Left ventricle myocardium superior (tissue), 1 donor: ENCODE measurements at places on chromosomes 12 and 14. TPM values are rescaled to one million over a fixed set of nuclear protein-coding genes. Genes with fewer than 3 reads are reported as not detected.

- no peak for DNase-seq
Observed at GRCh38 chr14:76086636-76087035, 65.1 kb upstream of the GPATCH2L start.

The TAS2R42 gene
- not detected for total RNA-seq

DNA sequence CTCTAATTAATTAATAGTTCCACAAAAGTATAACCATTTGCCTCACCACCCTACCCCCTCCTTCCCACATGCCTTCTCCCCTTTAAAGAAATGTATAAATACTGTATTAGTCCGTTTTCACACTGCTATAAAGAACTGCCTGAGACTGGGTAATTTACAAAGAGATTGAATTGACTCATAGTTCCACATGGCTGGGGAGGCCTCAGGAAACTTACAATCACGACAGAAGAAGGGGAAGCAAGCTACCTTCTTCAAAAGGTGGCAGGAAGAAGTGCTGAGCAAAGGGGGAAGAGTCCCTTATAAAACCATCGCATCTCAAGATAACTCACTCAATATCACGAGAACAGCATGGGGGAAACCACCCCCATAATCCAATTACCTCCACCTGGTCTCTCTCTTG, 8.2 kb upstream of the RESF1 start:
- no peak for DNase-seq

GRCh38 chr12:5262450-5262849, 169.5 kb upstream of the NTF3 start:
- no peak for DNase-seq

DNA sequence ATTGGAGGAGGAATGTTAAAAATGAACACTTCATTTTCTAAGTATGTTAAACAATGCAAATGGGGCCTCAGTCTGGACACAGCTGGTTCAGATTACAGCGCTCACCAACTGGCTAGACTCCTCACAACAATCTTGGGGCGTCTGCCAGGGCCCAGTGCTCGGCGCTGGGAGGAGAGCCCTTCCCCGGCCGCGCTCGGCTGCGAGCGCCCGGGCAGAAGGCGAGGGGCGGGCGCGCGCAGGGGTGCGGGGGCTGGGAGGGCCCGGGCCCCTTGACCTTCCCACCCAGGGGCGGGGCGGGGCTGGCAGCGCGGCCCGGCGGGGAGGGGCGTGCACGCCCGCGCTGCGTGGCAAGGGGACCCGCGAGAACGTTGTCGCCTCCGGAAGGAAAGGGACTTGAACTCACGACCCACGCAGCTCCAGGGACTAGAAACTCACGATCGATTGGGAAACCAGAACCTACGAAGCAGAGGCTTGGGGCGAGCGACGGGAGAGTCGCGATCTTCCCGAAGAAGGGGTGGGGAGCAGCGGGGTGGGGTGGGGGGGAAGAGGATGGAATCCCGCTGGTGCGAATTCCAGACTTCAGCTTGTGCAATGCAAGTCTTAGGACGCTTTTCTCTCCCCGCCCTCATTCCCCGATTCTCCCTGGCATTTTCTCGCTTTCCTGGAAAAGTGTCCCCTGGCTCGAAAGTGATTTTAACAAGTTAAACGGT, at the start of gene FBLN5:
Gene FBLN5, minus strand, starts transcription at position 220 of the 710 bp plus-strand sequence. CDS start 465 bp downstream, outside the sequence.
- peak; percentile 83 for DNase-seq

The KRT78 gene
- not detected for total RNA-seq

- DNase-seq, result no peak
Observed at GRCh38 chr12:32558903-32559302, 120.2 kb upstream of the DNM1L start.

DNA sequence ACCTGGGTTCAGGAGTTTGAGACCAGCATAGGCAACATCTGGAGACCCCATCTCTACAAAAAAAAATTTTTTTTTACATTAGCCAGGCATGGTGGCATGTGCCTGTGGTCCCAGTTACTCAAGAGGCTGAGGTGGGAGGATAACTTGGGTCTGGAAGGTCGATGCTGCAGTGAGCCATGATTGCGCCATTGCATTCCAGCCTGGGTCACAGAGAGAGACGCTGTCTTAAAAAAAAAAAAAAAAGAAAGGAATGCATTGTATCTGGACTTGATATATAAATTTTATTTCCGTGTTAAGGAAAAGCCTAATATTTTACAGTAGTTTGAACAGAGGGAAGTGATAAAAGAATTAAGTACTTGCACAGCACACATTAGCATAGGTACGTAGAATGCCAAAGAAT, 97.2 kb downstream of the ZC3H14 start:
- no peak for DNase-seq

DNA sequence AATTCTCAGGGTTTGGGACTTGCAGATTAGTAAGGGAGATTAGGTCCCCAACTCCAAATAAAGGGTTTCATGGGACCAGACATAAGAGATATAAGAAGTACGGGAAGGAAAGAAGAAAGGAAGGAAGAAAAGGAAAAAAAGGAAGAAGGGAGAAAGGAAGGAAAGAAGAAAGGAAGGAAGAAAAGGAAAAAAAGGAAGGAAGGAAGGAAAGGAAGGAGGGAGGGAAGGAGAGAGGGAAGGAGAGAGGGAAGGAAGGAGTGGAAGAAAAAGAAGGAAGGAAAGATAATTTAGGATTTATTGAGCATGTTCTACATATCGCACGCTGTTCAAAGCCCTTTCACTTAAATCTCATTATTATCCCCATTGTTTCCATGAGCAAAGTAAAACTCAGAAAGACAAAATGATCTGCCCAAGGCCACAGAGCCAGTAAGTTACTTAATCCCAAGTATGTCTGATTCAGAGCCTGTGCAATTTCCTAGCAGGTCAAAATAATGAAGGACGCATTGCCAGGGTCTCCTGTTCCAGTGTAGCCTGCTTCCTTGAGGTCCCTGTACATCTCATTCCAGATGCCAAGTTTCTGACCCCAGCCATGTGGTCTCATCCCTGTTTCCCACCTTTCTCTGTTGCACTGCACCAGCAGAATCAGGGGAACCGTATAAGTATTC, 3.9 kb upstream of the HDAC7 start:
- DNase-seq, result no peak

DNA sequence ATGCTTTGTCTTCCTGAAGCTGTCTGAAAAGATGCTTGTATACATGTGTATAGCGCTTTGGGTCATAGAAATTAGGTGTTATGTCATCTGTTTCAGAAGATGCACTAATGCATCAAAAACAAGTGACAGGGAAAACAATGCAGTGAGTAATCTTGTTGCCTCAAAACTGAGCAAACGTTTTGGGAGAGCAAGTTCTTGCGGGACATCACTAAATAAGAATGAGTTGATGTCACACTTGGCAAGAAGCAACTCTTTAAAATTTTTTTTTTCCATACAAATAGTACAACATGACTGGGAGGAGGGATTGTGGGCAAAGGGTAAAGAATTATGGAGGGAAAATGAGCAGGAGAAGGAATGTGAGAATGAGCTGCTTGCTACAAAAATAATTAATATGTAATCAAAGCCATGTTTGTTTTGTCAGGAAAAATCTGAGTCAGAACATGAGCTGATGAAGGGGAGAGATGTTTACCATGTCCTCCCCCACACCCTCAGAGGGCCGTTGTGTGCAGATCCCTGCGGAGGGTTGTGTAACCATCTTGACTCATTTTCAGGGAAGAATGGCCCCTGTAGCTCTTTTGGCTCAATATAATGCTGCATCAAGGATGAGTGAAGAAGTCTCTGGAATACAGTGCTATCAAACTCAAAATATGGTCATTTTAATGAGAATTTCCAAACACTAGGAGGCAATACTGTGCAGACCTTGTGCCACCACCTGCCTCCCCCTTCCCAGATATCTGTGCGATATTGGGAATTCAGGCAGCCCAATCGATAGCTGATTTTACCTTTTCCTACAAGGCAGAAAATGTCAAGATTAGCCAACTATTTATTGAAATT, 41.4 kb downstream of the BORCS5 start:
- DNase-seq, result peak; percentile 56

The WBP11 gene
- 51.5 TPM for total RNA-seq
